T-helper 22 cell (primary cell): ENCODE measurements at places on chromosomes 2 and 18.

GRCh38 chr2:1940679-1941078 lies 196.4 kb upstream of the PXDN start:
- DNase-seq: no peak

- DNase-seq: no peak
Measured at GRCh38 chr2:38217401-38218188, 141.6 kb upstream of the CYP1B1 start.

DNA sequence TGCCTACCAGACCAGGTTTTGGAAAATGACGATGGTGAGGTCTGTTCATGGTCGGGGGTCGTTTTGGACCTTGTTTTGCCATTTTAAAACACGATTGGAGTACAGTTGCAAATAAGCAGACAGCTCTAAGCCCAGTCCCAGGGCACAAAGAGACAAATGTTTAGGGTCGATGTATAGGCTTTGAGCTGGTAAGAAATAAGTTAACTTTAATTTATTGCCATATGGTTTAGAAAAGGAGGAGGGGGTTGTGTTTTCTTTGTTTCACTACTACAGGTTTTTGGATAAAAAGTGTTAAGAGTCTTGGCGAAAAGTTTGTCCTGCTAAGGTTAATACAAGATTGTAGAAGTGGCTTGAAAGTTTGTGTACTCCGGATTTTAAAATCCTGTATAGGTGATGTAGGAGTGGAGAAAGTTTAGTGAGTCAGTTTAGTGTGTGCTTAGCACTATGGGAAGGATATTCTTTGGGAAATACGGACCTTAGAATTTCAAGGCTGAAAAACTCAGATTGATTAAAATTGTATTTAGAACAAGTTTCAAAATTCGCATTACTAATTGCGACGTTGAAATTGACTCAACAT lies 1.3 kb downstream of the KCMF1 start:
- DNase-seq: no peak

GRCh38 chr2:162912787-162913186 lies 74.2 kb upstream of the KCNH7 start:
- DNase-seq: no peak

DNA sequence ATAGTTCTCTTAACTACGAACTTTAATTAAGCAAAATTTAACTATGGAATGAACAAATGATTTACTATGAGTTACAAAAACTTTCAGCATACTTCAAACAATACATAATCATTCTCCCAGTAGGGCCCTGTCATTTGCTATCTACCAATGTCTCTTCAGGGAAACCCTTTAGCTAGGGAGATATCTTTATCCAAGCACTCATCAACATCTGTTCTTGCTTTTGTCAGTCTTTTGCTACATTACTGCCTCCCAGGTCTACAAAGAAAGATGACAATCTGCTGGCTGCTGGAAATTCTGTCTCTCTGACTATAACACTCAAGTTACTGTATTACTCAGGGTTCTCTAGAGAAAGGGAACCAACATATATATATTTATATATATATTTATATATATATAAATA lies 1626.3 kb upstream of the CELF4 start:
- no peak for DNase-seq

DNA sequence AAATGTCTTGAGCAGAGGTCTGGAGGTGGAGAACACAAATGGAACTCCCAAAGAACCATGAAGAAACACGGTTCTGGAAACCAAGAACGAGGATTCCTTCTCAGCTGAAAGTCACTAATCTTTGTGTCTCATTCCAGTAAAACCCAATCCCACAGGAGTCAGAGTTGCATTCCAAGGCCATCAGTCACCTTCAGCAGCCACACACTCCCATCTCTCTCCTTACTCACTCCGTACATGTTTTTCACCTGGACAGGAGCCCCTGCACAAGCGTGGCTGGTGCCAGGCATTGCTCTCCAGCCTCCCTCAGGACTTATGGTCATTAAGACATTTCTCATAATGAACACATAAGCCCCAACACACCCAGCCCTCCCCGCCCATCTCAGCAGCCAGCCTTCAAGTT lies 175.4 kb upstream of the SIX2 start:
- no peak for DNase-seq

DNA sequence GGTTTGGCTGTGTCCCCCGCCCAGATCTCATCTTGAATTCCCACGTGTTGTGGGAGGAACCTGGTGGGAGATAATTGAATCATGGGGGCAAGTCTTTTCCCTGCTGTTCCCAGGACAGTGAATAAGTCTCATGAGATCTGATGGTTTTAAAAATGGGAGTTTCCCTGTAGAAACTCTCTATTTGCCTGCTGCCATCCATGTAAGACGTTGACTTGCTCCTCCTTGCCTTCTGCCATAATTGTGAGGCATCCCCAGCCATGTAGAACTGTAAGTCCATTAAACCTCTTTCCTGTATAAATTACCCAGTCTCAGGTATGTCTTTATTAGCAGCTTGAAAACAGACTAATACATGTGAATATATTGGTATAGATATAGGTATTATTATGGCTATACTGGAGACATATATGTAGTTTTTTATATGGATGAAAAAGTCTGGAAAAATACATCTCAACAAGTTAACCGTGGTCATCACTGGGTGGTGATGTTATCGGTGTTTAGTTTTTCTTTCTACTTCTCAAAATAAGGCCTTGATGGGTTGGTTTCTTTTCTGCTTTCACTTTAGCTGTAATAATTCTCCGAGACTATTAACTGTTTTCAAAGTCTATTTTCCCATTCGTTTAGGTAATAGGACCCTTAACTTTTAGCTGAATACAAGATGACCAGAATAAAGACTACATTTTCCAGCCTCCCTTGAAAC lies 39.1 kb upstream of the NCOA1 start:
- no peak for DNase-seq

DNA sequence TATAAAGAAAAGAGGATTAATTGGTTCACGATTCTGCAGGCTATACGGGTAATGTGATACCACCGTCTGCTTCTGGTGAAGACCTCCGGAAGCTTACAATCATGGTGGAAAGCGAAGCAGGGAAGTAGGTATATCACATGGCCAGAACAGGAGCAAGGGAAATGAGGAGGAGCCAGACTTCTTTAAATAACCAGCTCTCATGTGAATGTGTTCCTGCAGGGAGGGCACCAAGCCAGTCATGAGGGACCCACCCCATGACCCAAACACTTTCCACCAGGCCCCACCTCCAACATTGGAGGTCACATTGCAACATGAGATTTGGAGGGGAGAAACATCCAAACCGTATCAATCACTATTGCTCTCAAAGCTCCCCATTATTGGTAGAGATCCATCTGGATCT lies 61.8 kb downstream of the EFEMP1 start:
- no peak for DNase-seq

GRCh38 chr18:45012286-45012685 lies 331.6 kb downstream of the SETBP1 start:
- no peak for DNase-seq

DNA sequence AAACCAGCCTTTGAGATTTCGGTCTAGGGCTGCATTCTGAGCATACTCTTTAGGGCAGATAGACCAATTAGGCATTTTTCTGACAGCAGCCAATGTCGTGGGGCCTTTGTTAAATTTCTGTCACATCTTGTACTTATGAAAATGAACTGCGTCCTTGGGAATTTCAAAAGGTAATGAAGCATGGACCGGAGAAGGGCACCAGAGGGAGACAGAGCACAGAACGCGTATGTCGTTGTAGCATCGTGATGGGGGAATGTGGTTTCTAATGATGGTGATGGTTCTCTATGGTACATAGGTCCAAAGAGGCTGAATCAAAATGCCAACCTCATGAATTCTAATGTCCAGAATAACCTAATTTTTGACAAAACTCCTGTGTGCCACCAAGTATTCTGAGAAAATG lies 483.9 kb upstream of the CRIM1 start:
- no peak for DNase-seq

DNA sequence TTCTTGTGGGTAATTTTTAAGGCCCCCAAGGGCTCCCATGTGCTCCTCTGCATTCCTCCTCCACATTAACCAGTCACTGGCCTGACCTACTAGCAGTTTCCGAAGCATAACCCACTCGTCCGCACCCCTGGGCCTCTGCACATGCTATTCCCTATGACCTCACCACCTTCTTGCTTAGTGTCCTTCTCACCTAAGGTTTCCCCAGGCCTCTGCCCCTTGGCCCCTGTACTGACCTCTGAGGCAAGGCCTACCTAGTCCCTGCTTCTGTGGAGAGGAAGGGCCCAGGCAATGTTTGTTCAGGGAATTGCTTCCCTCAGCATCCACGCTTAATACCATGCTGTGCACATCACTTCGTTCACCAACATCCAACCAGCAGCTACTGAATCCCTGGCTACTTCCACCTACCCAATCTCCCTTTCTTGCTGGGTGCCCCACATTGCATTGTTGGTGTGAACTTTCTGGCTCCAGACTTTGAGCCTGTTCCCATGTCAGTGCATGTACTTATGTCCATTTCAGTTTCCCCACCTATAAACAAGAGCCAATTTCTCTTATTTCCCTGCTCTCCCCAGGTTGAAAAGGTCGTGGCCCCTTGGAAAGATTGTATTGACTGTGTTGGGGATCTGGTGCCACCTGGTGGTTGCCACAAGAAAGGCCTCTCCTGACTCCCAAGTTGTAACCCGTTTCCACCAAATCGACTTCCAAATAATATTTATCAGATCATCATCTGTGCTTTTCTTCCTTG lies 19.2 kb upstream of the TMEM177 start:
- DNase-seq: no peak

GRCh38 chr2:68837164-68837860 lies 33.9 kb downstream of the BMP10 start:
- peak; percentile 35 for DNase-seq

- no peak for DNase-seq
Measured at GRCh38 chr2:113741091-113741490, 15.4 kb downstream of the SLC35F5 start.

GRCh38 chr2:27627963-27628766 lies 647 bp downstream of the CCDC121 start:
- no peak for DNase-seq

GRCh38 chr2:127584516-127585033 lies 49.1 kb downstream of the MYO7B start:
- DNase-seq: no peak

GRCh38 chr2:134154246-134154645 lies 99.6 kb upstream of the MGAT5 start:
- DNase-seq: no peak

GRCh38 chr2:231221761-231222160 lies 23.3 kb downstream of the ARMC9 start:
- DNase-seq: no peak

DNA sequence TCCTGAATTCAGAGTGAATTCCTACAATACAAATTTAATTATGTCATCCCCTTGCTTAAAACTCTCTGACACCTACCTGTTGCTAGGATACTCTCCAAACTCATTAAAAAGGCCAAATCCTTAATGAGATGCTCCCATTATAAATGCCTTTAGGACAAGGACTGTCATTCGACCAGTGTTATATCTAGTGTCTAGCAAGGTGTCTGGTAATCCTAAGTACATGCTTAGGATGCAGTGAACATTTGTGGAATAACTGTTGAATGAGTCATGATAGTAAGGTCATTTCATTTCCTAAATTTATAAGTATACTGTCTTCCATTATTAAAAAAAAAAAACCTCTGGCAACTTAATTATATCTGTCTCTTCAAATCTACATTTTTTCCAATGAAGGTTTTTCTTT lies 588.9 kb upstream of the NRXN1 start:
- DNase-seq: no peak

GRCh38 chr2:137251045-137251444 lies 485.7 kb downstream of the THSD7B start:
- DNase-seq: no peak

DNA sequence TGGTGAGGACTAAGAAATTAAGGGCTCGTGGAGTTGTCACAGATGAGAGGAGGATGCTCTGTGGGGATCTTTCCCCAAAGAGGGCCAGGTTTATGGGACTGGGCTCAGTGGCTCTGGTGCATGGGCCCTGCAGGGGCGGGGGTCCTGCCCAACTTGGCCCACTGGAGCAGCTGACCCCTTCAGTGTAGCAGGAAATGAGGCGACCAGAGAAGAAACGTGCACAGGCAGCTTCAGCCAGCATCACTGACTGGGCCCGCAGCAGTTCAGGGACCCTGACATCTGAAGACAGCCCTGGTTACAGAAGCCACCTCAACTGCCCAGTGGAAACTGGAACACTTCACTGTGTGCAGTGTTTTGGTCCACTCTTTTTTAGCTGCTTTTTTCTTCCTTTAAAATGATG lies 72.8 kb downstream of the EMILIN2 start:
- no peak for DNase-seq

DNA sequence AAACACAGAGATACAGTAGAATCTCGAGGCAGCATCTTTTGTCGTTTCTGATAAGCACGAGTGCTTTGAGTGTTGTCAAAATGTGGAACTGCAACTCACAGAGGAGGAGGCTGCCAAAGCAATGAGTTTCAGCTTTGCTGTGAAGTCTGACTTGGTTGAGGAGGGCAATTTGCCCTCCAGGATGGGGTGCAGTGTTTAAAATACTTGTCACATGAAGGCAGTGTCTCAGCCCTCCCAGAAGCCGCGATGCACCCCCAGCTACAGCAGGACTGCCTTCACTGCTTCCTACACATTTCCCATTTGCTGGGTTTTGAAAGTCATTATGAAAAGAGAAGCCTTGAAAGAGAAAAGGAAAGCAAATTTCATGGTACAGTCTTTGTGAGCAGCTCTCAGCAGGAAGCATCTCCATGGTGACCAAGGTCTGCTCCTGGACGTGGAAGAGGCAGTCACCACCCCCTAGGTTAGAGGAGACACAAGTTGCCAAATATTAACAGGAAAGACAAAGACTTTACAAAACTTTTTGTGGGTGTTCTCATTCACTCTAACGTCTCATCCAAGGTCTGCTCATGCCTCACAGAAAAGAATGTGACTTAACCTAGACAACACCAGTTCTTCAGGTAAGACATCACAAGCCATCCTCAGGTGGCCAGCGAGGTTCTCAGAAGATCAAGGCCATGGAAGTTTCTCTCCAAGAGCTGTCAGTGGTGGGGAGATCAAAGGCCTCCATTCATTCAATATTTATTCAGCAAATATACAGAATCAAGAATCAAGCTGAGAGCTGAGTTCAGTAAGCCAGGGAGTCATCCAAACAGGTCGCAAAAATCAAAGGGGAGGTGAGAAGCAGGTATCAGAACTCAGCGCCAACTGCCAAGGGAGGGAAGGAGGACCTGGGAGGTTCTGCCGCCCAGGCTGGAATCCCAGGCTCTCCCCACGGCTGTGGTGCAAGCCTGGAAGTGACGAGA lies 476.0 kb downstream of the EIPR1 start:
- no peak for DNase-seq

GRCh38 chr2:61244694-61245093 lies 82.7 kb downstream of the C2orf74 start:
- no peak for DNase-seq

GRCh38 chr2:13021470-13021957 lies 304.8 kb downstream of the TRIB2 start:
- no peak for DNase-seq

- no peak for DNase-seq
Measured at GRCh38 chr18:59268721-59269562, 4.3 kb downstream of the RAX start.

DNA sequence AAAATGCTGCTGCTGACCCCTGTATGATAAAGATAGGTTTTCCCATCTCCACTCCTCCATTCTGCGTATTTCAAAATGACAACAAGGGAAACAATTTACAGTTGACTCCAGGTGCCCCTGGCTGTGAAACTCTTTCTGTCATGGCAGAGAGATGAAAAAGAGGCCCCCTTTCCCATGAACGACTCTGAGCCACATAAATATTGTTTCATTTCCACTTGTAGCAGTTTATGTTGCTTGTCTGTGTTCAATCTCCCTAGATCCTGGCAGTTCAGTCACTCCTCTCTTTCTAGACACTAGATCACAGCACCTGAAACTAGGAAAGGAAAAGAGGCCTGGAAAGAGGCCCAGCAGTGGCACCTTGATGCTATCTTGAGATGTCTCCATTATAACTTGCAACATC lies 121.0 kb upstream of the ZNF521 start:
- DNase-seq: no peak

- DNase-seq: no peak
Measured at GRCh38 chr2:222105046-222105445, 193.8 kb downstream of the PAX3 start.
